ENCODE measurements at places on chromosomes 7 and 10.

- no peak for DNase-seq
Measured at GRCh38 chr7:24572393-24572996, 757 bp upstream of the PALS2 start.

DNA sequence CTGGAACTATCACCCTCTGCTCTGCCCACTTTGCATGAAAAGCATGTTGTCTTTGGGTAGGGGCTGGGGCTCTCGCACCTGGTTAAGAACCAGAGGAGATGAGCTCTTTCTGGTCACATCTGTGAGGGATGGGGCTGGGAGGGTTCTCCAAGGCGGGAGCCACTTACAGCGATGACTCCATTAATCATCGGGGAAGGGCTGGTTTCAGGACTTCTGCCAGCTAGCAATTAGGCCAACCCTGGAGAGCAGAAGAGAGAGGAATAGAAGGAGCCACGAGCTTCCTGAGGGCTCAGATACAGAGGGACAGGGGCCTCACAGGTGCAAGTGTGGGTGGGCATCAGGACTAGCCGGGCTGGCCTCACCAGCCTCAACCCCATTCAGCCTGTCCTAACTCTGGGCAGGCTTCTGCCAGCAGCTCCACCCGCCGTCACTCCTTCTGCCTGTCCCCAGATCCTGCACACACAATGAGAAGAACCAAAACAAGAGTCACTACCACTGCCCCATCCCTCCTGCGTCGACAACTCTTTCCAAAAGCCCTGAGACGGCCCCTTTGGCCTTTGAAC, 8.4 kb downstream of the AQP1 start:
- DNase-seq: no peak

DNA sequence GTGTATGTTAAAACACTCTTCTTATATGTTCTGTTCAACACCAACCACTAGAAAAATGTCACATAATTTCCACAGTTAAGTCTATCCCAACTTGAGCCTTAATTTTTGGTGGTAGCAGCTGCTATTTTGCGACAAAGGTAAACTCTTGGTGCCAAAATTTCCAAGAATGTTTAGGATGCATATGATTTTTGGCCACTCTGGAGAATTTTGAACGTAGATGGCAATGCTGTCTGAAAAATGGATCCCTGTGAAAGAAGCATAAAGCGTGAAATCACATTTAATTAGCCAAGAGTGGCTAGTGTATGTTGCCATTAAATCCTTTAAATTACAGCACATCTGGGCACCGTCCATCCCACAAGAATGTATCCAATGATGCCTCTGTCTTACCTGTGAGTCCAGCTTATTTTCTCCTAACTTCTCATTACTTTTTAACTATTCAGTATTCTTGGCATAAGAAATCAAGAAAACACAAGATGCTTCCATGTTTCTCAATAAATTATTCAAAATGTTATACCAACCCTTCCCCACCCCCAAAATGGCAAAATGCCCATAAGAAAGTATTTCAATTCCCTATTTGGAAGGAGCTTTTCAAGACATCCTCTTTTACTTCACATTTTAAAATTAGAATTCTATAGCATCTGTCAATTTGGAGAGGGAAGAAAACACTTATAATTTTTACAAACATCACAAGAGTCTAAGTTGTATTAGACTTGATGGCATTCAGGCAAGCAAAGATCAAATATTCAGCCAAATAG, 12.4 kb downstream of the PTPRZ1 start:
- no peak for DNase-seq

- DNase-seq: no peak
Measured at GRCh38 chr7:36894190-36894589, 169.9 kb upstream of the AOAH start.

- peak; percentile 91 for DNase-seq
Measured at GRCh38 chr10:96586419-96587263, at the start of gene TM9SF3. TSS of gene TM9SF3 (minus strand) at chr10:96587012. CDS start at chr10:96586835, 177 bp downstream.

- no peak for DNase-seq
Measured at GRCh38 chr7:13336227-13336626, 648.8 kb downstream of the ARL4A start.

GRCh38 chr7:50543776-50544442, 21.3 kb downstream of the DDC start:
- DNase-seq: no peak

GRCh38 chr7:129279757-129280156, 54.9 kb downstream of the AHCYL2 start:
- no peak for DNase-seq

- DNase-seq: peak; percentile 68
Measured at GRCh38 chr7:571718-572415, 52.2 kb upstream of the PDGFA start.

GRCh38 chr10:60869652-60870415, 74.2 kb downstream of the RHOBTB1 start:
- DNase-seq: no peak

- no peak for DNase-seq
Measured at GRCh38 chr10:63494951-63495350, 26.2 kb upstream of the REEP3 start.

- no peak for DNase-seq
Measured at GRCh38 chr10:6722616-6723004, 142.5 kb upstream of the PRKCQ start.

DNA sequence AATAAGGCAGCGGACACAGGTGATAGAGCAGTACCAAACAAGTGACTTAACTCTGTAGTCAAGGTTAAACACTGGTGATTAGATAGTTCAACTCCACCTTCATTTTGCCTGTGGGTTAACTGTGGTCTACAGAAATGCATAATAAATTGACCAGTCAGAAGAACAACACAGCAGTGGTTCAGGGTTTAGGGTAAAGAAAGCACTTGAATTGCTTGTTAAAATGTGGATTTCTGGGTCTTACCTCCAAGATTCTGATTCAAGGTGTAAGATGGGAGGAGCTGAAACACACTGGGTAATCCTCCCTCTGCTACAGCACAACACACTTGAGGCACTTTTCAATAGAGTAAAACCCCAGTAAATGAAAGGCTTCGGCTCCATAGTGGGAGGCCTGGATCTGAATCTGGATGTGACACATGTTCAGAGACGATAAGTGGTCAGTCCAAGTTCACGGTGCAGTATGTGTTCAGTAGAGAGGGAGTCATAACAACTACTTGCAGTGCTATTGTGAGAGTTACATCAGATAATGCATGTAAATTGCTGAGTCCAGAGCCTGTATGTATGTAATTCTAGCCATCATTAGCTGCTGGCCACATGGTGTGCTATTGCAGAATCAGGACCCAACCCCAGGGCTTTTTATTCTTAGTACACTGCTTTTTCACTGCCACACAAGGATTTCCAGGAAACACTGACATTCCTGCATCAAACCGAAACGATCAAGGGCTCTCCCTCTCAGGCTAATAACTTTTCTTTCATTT, 141.7 kb downstream of the SORCS1 start:
- DNase-seq: no peak

GRCh38 chr10:48638739-48639527, 34.1 kb upstream of the ARHGAP22 start:
- no peak for DNase-seq

GRCh38 chr10:114002422-114002821, 41.2 kb upstream of the ADRB1 start:
- DNase-seq: no peak

GRCh38 chr10:42638055-42638820, at the start of gene ZNF33B:
TSS of gene ZNF33B (minus strand) at chr10:42638570. CDS start at chr10:42636928, 1,642 bp downstream.
- peak; percentile 98 for DNase-seq

DNA sequence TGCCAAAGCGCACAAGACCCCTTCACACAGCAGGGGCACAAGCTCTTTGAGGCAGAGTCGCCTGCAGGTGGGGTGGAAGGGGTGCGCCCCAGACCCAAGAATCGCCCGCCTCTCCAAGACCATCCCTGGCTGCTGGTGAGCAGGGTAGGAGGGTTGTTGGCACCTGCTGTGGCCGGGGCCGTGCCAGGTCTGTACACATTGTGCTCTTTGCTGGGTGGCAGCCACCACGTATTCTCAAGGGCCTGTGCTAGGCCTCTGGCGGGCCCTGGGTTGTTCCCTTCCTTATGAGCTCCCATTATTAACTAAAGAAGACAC, 84.4 kb downstream of the LHPP start:
- no peak for DNase-seq

DNA sequence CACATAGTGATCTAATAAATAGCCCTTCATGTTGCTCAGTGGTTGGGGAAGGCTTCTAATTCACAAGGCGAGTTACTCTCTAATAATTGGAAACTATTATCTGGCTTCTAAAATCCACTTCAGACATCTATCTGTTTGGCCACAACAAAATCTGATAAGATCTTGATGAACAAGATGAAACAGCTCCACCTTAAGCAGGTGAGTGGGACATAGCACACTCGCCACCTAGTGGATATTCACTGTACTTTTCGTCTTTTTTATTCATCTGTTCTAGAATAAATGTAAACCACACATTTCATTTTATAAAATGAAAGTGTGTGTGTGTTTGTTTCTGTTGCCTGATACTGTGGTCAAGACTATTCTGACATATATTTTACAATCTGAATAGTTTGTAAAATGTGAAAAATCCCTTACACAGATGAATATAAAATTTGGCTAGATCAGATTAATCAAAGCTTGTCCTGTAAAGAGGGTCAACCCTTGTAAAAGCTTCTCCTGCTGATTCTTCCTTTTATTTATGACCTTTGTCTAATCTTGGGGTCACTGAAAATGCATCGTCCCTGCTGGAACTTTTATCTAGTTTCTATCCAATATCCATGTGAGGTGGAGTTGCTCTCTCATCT, 26.5 kb upstream of the CNTNAP2 start:
- peak; percentile 20 for DNase-seq

DNA sequence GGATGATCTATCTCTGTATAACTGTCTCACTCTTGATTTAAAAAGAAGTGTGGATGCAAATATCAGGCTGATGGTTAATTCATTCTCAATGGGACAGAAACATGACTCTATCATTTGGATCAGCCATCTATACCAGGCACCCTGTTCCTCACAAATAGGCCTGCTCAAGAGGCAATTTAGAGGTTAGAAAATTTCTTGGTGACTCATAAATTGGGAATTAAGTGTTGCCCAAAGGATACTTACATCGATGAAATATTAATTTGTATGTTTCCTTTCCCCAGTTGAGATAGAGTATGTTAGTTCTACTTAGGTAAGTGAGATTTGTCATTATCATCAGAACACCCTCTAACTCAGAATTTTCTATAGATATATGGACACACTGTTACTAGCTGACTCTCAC, 57.7 kb downstream of the PRSS58 start:
- no peak for DNase-seq

DNA sequence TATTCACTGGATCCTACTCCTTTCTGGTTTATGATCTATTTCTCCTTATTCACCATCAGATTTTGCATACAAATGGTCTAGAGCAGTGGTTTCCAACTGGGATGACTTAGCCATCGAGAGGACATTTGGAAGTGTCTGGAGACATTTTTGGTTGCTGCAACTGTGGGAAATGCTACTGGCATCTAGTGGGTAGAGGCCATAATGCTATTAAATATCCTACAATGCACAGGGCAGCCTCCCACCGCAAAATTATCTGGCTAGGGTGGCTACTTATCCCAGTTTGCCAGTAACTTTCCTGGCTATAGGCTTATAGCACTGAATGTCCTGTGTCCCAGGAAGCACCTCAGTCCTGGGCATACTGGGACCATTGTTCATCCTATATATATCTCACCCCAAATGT, 21.5 kb upstream of the DDX50 start:
- DNase-seq: no peak

DNA sequence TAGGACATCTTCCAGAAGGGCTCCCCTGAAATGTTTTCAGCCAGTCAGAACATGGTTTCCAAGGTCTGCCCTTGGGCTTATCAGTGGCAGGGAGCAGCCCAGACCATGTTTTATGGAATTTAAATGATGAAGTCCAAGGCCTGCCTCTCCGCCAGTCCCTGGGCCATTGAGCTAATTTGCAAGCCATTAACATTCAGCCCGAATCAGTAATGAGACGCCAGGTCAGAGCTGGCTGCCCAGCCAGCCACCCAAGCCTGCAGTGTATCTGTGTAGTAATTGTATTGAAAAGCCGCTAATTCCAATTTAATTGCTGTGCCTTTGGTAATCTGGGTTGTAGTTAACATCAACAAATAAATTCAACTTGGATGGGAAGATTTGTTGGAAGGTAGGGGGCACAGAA, 131.4 kb downstream of the PAXIP1 start:
- DNase-seq: no peak

- DNase-seq: peak; percentile 58
Measured at GRCh38 chr7:1340461-1341360, 108.0 kb downstream of the UNCX start.

DNA sequence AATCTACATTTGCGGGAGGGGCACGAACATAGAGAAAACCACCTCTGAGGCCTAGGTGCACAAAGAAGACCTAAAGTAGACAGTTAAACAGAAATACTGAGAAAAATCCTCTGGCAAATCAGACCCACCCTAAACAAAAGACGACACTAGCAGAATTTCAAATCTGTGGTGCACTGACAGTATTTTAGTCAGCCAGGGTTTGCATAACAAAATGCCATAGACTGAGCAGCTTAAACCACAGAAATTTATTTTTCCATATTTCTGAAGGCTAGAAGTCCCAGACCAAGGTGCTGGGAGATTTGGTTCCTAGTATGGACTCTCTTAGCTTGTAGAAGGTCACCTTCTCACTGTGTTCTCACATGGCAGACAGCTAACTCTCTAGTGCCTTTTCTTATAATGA, 26.3 kb downstream of the IPMK start:
- DNase-seq: no peak

GRCh38 chr7:3069771-3070449, 26.2 kb upstream of the CARD11 start:
- DNase-seq: no peak

DNA sequence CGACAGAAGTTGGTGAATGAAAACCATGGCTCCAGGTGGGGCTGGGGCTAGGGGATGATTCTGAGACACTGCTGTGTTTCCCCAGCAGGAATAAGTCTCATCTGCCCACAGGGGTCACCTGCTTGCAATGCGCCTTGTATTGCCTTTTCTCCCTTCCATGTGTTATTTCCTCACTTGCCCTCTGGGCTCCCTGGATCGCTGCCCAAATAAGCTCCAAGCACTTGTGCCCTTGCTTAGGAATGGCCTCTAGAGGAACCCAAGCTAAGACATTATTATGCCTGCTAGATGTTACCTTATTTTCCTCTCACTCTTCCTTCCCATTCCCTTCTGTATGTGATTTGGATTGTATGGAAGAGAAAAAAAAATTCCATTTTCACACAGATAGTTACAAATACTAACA, 24.8 kb upstream of the PLPP4 start:
- DNase-seq: no peak

GRCh38 chr10:18542832-18543231, 108.6 kb downstream of the NSUN6 start:
- DNase-seq: no peak

DNA sequence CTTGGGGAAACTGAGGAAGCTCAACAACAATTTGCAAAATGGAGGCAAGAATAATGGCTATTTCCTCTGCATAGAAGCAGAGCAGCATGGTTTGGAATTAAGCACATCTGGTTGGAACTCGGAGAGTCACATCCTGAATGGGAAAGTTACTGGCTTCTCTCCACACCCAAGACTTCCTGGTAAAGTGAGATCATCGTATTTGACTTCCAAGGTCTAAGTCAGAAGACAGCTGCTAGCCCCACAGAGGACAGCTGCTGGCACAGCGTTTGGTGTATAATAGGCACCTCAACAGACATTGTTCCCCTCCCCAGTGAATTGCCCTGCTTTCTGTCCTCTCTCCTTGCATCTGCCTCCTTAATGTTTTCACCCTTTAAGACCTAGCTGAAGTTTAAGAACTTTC, 37.0 kb upstream of the NRF1 start:
- DNase-seq: no peak
